K562 (cell line): ENCODE measurements at places on chromosomes 12 and 14. TPM values are rescaled to one million over a fixed set of nuclear protein-coding genes. Genes with fewer than 3 reads are reported as not detected.

GPR162 gene
- polyA plus RNA-seq, result 1.8 and 2.8 TPM in 2 replicates

TAS2R14 gene
- polyA plus RNA-seq, result 1.3 and 1.5 TPM in 2 replicates

CFAP251 gene
- 27.7 and 31.0 TPM in 2 replicates for polyA plus RNA-seq

IL26 gene
- not detected in 2 replicates for polyA plus RNA-seq
